ENCODE measurements at places on chromosomes 16 and 17.

DNA sequence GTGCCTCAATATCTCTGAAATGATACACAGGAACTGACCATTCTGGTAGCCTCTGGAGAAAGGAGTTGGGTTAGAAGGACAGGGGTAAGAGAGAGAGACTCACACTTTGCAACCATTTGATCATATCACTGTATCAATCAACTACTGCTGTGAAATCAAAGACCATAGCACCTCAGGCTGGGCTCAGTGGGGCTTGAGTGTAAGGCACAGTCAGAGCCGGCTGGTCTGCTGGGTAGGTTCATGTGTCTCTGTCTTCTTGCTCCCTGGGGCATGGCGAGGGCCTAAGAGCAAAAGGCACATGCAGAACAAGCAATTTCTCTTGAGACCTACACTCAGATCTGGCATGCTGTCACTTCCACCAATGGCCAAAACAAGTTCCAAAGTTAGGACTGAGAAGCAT, 46.7 kb upstream of the C16orf82 start:
- no peak for DNase-seq

- no peak for DNase-seq
Observed at GRCh38 chr16:61676740-61677139, 359.5 kb downstream of the CDH8 start.

DNA sequence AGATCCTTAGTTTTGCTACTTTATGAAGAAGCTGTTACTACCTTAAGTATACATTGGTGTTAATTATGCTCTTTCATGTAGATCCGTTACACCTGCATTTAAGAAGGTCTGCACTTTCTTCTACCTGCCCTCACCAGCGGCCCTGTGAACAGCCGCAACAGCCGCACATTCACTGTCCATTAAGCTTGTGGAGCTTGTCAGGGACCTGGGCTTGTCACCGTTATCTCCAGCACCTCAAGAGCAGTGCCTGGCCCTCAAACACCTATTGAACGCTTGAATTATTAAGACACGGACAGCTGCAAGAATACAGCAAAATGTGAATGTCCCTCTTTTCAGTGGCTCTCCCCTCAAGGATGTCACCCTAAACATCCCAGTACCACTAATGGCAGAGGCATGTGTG, 3.0 kb upstream of the MXRA7 start:
- DNase-seq = no peak

GRCh38 chr16:30984669-30985400, at the start of gene HSD3B7:
HSD3B7 (plus strand) TSS chr16:30985207; CDS start chr16:30985659, 452 bp downstream.
- peak; percentile 81 for DNase-seq

- no peak for DNase-seq
Observed at GRCh38 chr17:81470944-81471817, 41.4 kb downstream of the ACTG1 start.

Measured in activated CD4-positive, alpha-beta T cell treated with anti-CD3 and anti-CD28 coated beads, Interleukin-2, amount 50 U/mL, for 1 hour (primary cell).